ENCODE measurements at places on chromosomes 6 and 20.

DNA sequence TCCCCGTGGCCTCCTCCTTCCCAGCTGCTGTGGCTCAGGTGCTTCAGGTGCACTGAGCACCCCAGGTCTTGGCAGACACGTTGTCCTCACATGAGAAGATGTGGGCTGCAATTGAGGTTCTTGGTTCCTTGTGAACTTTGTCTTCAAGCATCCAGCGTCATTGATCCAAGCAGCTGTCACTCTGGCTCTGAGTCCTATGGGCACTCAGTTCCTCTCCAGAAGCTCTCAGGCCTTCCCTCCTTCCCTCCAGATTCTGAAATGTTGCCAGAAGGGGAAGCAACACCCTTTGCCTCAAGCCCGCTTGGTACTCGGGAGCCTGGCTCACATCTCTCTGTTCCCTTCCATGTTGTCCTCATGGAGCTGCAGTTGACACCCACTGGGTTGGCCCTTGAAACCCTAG, 8.4 kb upstream of the MRGBP start:
- DNase-seq, result no peak

DNA sequence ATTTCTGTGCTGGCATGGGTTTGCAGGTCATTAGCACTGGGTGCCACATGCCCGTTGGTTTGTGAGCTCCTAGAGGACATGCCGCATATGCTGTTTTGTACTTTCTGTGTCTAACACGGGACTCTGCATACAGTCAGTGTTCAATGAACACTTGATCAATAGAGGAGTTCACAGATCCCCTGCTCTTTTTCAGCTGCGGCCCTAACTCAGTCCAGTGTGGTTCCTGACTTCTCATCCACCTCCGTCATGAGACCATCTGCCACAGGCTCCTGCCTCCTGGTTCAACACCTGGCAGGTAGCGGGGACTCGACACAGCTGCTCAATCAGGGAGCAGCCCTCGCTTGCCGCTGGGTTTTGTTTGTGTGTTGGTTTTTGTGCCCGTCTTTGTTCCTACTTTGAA, 13.8 kb upstream of the BMP7 start:
- no peak for DNase-seq

DNA sequence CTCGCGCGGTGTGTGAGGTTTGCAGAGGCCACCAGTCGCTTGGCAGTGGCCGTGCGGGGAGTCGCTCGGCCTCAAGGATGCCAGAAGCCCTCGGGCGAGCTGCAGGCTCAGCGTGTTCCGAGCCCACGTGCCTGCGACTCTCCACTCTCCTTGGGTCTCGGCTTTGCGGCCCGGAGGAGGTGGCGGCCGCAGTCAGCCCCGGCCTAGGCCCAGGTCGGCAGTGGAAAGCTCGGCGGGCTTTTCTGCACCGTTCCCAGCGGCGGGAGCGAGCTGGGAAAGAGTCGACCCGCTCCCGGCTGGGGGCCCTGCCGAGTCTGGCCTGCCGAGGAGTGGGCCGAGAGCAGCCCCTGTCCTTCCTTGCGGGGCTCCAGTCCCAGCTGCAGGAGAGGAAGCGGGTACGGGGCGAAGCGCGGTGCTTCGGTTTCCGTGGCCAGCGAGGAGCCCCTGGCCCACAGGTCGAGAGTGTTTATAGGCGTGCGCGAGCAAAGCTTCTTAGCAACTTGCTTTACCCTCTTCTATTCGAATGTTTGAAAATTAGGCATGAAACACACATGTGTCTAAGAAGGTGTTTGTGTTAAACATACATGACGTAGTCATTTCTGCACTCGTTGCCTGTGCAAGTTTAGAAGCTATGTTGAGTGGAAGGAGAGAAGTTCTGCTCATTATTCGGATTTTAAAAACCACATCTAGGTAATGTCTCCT, 5.6 kb downstream of the FOXC1 start:
- DNase-seq, result no peak

DNA sequence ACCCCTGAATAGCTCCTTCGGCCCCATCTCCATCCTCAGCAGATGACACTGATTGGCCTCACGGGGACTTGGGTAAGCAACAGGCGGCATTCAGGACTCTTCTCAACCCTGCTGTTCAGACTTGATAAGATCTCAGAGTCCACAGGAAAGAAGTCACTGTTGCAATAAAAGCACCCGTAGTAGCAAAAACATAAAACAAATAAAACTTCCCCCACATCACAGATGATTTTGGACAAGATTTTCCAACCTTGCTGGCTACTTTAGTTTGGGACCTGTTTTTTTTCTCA, 17.1 kb upstream of the C20orf144 start:
- no peak for DNase-seq

DNA sequence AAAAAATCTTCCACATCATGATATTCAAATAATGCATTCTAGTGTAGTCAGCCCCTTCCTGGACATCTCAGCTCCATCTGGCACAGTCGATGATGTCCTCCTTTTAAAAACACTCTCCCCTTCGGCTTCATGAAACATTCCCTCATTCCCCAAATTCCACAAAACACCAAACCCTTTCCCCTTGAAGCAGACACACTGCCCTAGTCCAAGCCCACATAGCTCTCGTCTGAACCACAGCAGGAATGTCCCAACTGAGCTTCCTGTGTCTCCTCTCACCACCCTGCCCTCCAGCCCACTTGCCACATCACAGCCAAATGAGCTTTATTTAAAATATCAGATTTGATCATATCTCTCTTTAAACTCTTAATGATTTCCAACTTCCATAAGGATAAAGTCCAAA, 106.4 kb upstream of the CARMIL1 start:
- DNase-seq, result no peak

- DNase-seq, result no peak
Measured at GRCh38 chr6:118578617-118579016, 30.5 kb downstream of the PLN start.

DNA sequence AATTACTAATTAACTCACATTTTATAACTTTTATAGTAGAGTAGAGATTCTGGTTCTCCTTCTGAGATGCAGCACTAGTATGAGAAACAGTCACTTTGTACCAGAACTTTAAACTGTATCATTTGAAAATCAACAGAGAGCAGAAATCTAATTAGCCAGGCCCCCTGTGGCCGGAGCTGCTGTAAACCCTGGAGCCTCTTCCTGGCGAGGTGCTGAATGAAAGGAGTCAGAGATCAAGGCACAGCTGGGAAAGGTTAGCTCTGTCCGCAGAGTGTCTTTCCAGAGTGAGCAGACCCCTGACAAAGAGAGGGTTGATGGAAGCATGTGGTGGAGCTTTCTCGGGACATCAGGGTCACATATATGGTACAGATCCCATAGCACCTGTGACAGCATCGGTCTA, 703.8 kb downstream of the RFPL4B start:
- DNase-seq, result no peak

DNA sequence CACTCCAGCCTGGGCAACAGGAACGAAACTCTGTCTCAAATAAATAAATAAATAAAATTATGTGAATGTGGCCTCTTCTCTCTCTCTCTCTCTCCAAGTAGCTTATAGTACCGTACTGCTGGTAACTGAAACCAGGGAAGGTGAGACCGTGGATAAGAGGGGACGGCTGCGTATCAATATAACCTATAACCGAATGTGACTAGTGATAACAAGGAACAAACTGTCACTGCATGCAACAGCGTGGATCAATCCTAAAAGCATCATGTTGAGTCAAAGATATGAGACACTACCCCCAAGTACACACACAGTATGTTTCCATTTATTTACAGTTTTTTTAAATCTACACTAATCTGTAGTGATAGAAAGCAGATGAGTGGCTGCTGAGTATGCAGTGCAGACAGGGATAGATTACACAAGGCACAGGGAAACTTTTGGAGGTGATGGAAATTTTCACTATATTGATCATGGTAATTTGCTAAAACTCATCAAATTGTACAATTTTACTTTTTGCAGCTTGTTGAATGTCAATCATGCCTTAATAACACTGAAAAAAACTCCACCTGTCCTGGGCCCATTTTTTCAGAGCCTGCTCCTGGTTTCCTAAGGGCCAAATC, 121.4 kb upstream of the ARMC2 start:
- no peak for DNase-seq

DNA sequence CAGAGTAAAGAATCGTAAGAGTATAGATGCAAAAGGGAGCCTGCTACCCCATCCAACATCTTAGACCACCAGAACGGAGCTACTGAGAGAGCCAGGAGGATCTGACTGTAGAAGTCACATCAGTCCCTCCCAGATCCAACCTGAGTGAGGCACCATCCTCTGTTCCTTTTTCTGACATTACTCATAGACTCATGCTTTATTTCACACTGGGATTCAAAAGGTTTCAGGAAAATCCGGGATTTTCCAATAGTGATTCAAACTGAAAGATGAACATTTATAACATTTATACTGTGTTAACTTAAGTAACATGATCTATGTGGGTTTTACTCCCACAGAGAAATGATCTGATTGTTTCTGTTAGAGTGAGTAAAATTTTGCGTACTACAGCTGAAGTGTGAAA, 868.6 kb upstream of the GJE1 start:
- no peak for DNase-seq

- DNase-seq, result no peak
Measured at GRCh38 chr20:51511861-51512619, 30.5 kb downstream of the NFATC2 start.

- DNase-seq, result no peak
Measured at GRCh38 chr6:168506460-168506859, 65.5 kb downstream of the SMOC2 start.

- no peak for DNase-seq
Measured at GRCh38 chr6:10595731-10596664, 74.8 kb downstream of the GCNT2 start.

DNA sequence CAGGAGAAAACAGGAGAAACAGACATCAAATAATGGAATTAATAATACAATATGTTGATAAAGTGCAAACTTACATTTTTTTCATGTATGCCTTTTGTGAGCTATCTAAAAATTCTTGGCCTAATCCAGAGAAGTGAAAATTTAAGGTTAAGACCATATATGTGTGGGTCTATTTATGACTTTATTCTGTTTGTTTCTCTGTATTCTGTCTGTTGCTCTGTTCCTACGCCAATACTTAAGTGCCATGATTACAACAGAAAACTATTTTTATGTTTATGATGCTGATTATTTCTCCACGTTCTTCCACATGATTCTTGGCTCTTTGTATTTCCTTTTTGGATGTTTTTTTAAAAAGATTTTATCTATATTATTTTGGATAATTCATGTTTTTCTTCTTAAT, 109.6 kb upstream of the MAP3K4 start:
- DNase-seq, result no peak

GRCh38 chr20:41170386-41171105, 33.2 kb downstream of the PLCG1 start:
- DNase-seq, result no peak

GRCh38 chr6:40721271-40721952, 134.2 kb upstream of the LRFN2 start:
- no peak for DNase-seq

GRCh38 chr6:39421383-39422225, 99.1 kb upstream of the KCNK16 start:
- peak; percentile 62 for DNase-seq

DNA sequence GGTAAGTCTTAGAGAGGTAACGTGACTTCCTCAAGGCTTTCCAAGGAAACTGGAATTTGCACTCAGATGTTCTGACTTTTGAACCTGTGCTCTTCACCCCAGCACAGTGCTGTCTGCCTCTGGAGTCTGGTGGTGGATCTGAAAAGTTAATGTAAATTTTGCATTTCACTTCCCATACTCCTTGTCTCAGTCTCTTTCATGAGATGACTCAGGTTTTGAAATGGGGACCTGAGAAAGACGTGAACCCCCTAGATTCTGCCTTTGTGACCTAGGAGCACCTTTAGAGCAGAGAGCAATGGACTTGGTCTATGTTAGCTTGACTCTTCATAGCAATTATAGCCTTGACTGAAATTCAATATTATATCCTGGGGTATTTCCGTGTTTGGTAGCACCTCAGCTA, 223.0 kb downstream of the QKI start:
- DNase-seq, result no peak

DNA sequence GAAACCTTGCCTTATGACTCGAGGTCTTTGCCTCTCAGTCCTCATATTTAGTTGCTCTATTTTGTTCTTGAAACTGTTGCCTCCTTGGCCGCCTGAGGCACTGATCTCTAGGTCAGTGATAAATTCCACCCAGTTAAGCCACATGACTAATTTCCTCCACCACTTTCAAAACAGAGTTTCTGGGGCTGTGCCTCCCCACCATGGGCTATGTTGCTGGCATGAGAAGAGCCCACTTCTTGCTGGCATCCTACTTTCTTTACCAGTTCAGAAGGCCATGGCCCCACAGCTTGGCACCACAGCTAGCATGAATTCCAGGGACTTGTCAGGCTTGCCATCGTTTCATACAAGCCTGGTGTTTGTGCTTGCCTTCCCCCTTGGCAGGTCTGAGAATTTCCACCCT, 361.4 kb upstream of the JAG1 start:
- no peak for DNase-seq

DNA sequence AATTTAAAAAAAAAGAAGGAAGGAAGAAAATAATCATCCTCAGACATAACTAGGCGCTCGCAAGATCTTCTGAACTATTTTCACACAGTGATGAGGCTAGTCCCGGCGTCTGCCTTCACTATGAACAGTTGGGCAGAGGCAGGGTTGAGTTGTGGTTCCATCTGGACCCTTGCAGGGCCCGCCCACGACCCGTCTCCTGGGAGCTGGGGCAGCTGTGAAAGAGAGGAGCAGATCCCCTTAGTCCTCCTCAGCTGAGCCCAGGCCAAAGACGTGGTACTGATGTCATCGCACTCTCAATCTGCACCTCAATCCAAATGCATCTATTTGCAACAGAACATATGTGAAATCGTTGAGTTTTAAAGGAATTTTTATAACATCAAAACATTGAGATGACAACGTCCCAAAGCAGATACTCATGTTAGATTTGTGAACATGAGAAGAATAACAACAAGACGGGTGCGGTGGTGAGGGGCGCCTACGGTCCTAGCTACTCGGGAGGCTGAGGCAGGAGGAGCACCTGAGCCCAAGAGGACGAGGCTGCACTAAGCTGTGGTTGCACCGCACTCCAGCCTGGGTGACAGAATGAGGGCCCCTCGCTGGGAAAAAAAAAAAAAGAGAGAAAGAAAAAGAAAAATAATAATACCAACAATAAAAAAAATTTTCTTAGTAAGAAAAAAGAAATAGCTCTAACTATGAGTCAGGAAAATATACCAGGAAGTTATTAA, 15.3 kb downstream of the TCFL5 start:
- DNase-seq, result no peak

- no peak for DNase-seq
Measured at GRCh38 chr20:57291003-57291402, 24.6 kb upstream of the BMP7 start.

- DNase-seq, result no peak
Measured at GRCh38 chr6:37072526-37072925, 67.1 kb downstream of the FGD2 start.

GRCh38 chr6:157456524-157456829, 75.5 kb downstream of the ZDHHC14 start:
- DNase-seq, result no peak

DNA sequence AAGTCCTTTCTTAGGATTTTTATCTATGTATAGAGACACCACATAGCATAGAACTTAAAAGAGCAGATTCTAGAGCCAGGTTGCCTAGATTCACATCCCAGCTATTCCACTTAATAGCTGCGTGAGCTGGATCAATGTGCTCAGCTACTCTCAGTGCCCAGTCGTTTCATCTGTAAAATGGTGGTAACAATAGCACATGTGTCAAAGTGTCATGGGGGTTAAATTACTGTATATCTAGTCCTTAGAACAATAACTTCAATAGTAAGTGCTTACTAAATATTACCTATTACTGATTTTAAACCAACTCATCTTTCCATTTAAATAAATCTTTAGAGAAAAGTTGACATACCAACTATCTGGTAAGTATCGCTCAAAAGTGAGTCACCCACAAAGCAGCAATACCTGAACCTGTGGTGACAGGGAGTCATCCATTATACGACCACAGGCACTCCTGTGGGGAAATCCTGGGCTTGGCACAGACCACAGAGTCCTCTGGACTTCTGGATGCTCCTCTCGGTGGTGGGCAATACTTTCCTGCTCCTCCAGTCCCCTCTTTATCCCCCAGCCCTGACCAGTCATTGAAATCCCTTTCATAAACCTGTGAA, 154.8 kb downstream of the PDSS2 start:
- DNase-seq, result no peak
